ENCODE measurements at places on chromosomes 1 and 21. TPM values are rescaled to one million over a fixed set of nuclear protein-coding genes. Genes with fewer than 3 reads are reported as not detected.
A peak's percentile ranks its signal among the peaks of the same experiment; 100 is the strongest.

DNA sequence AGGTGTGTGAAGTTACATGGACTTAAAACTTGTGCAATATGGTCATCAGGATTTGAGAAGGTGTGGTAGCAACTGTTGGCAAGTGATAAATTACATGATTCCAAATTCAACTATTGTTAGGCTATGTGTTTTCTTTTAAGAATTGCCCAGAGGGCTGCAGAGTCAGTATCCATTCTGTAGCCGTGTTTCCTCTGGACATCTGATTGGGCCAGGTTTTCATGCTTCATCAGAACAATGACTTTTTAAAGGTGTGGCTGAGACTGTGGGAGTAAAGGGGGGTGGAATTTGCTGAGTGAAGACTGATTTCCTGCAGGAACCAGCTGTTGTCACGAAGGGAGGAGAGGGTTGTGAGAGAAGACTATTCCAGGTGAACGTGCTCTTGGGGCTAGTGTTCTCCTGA, 1.7 kb upstream of the HRNR start:
- H3K4me1 ChIP-seq = no peaks in the 10 kb centered on the region
- no peak overlapping the region for H3K27ac ChIP-seq
- peaks cover 58% of the 10 kb centered on the region for H3K27me3 ChIP-seq

- no peak overlapping the region for H3K27ac ChIP-seq
- DNase-seq = no peak
- H3K4me3 ChIP-seq = no peak overlapping the region
- no peaks in the 10 kb centered on the region for H3K4me1 ChIP-seq
- no peaks in the 10 kb centered on the region for H3K27me3 ChIP-seq
Measured at GRCh38 chr1:242065813-242066212, 66.9 kb upstream of the MAP1LC3C start.

- peaks cover 14% of the 10 kb centered on the region for H3K4me1 ChIP-seq
- peaks cover 77% of the 10 kb centered on the region for H3K27me3 ChIP-seq
- no peak overlapping the region for H3K27ac ChIP-seq
- peak; percentile 26 for DNase-seq
- peak overlapping the region; percentile 74 for H3K4me3 ChIP-seq
- peaks cover 21% of the 10 kb centered on the region for H3K36me3 ChIP-seq
Measured at GRCh38 chr1:223364685-223365382, 858 bp upstream of the SUSD4 start.

DNA sequence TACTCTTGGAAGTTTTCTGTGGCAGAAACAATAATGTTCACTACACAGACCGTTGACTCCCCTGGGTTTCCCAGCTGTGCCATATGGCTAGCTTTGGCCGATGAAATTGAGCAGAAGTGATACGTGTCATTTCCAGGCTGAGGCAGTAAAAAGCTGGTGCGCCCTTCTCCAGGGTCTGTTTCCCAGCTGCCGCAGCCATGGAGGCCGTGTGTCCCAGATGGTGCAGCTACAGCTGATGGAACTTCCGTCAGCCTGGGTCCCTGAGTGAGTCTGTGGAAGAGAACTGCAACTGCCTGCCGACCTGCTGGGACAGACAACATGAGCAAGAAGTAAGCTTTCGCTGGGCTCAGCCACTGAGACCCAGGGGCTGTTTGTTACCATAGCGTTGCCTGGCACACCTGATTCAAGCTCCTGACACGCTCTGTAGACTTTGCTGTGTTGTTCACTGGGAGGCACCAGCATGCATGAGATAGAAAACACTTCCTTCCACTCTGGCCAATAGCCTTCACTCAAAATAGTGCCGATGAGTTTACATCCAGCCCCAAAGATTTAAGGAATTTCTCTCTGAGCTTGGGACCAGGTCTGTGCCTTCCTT, 116.3 kb upstream of the SLC25A33 start:
- no peak overlapping the region for H3K27ac ChIP-seq
- no peaks in the 10 kb centered on the region for H3K4me1 ChIP-seq
- no peak overlapping the region for H3K4me3 ChIP-seq

- peaks cover 43% of the 10 kb centered on the region for H3K4me1 ChIP-seq
- DNase-seq = no peak
- H3K4me3 ChIP-seq = no peak overlapping the region
- H3K27me3 ChIP-seq = no peaks in the 10 kb centered on the region
Measured at GRCh38 chr1:215544566-215544965, 22.5 kb upstream of the KCTD3 start.

GRCh38 chr1:154463512-154463990, 38.5 kb upstream of the TDRD10 start:
- H3K27me3 ChIP-seq = no peaks in the 10 kb centered on the region
- peaks cover 8% of the 10 kb centered on the region for H3K4me1 ChIP-seq
- no peak overlapping the region for H3K27ac ChIP-seq
- H3K4me3 ChIP-seq = no peak overlapping the region
- no peak for DNase-seq
- H3K36me3 ChIP-seq = no peaks in the 10 kb centered on the region

GRCh38 chr1:200737647-200738291, 924 bp upstream of the CAMSAP2 start:
- peak overlapping the region; percentile 88 for H3K27ac ChIP-seq
- peaks cover 29% of the 10 kb centered on the region for H3K36me3 ChIP-seq
- peaks cover 20% of the 10 kb centered on the region for H3K4me1 ChIP-seq
- H3K4me3 ChIP-seq = peak overlapping the region; percentile 92

- H3K4me1 ChIP-seq = peaks cover 8% of the 10 kb centered on the region
- peak overlapping the region; percentile 78 for H3K27ac ChIP-seq
- no peaks in the 10 kb centered on the region for H3K27me3 ChIP-seq
- no peak for DNase-seq
Measured at GRCh38 chr1:227730630-227731151, 4.4 kb downstream of the JMJD4 start.

GRCh38 chr1:29835874-29836273, 599.6 kb downstream of the PTPRU start:
- no peaks in the 10 kb centered on the region for H3K36me3 ChIP-seq
- H3K4me3 ChIP-seq = no peak overlapping the region
- H3K27ac ChIP-seq = no peak overlapping the region
- peaks cover 100% of the 10 kb centered on the region for H3K27me3 ChIP-seq
- no peaks in the 10 kb centered on the region for H3K4me1 ChIP-seq
- no peak for DNase-seq

DNA sequence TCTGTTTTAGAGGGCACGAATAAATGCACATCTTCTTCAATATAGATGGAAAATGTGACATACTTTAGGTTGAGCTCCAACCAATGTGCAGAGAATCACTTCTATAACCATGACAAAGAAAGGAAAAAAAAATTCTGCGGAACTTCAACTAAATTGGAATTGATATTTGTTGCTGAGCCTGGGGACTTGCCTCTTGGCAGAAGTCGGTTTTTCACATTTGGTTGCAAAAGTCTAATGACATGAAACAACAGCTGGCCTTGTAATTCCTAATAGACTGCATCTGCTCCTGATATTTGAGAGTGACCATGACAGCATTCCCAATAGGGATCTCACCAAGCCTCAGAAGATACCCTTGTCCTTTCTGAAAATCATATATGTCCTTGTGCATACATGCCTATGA, 112.8 kb downstream of the PRRX1 start:
- H3K4me1 ChIP-seq = no peaks in the 10 kb centered on the region
- H3K27ac ChIP-seq = no peak overlapping the region
- H3K27me3 ChIP-seq = no peaks in the 10 kb centered on the region
- H3K4me3 ChIP-seq = no peak overlapping the region

- no peak overlapping the region for H3K27ac ChIP-seq
- DNase-seq = no peak
- no peaks in the 10 kb centered on the region for H3K27me3 ChIP-seq
- H3K36me3 ChIP-seq = no peaks in the 10 kb centered on the region
Measured at GRCh38 chr1:235873045-235873444, 6.3 kb upstream of the LYST start.

GRCh38 chr1:156394835-156395461, 25.9 kb downstream of the RHBG start:
- H3K4me1 ChIP-seq = peaks cover 20% of the 10 kb centered on the region
- peaks cover 8% of the 10 kb centered on the region for H3K36me3 ChIP-seq
- H3K27me3 ChIP-seq = peaks cover 12% of the 10 kb centered on the region
- DNase-seq = no peak
- no peak overlapping the region for H3K27ac ChIP-seq

- no peaks in the 10 kb centered on the region for H3K36me3 ChIP-seq
- H3K27me3 ChIP-seq = no peaks in the 10 kb centered on the region
- H3K4me3 ChIP-seq = no peak overlapping the region
- DNase-seq = peak; percentile 78
- H3K4me1 ChIP-seq = peaks cover 7% of the 10 kb centered on the region
- peak overlapping the region; percentile 62 for H3K27ac ChIP-seq
Measured at GRCh38 chr1:171913385-171913784, 72.1 kb downstream of the DNM3 start.

GRCh38 chr1:240806200-240806745, 194.3 kb upstream of the GREM2 start:
- no peak overlapping the region for H3K4me3 ChIP-seq
- H3K27ac ChIP-seq = no peak overlapping the region
- no peak for DNase-seq
- peaks cover 16% of the 10 kb centered on the region for H3K4me1 ChIP-seq

GRCh38 chr1:2150801-2151200, 43.8 kb downstream of the FAAP20 start:
- H3K36me3 ChIP-seq = peaks cover 23% of the 10 kb centered on the region
- no peaks in the 10 kb centered on the region for H3K4me1 ChIP-seq
- H3K27ac ChIP-seq = no peak overlapping the region
- no peak for DNase-seq
- no peaks in the 10 kb centered on the region for H3K27me3 ChIP-seq

DNA sequence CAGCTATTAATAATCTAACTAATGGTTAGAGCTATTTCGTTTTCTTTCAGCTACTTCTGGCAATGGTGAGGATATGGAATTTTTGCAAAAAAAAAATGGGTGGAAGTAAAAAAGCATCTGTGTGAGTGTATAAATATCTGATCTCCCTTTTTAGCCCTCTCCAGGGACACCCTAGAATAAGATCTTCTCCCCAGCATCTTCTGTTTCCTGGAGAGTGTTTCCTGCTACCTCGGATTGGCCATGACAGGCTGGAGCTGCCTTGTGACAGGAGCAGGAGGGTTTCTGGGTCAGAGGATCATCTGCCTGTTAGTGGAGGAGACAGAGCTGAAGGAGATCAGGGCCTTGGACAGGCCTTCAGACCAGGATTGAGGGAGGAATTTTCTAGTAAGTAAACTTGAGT, 23.8 kb downstream of the HSD3B2 start:
- H3K4me3 ChIP-seq = no peak overlapping the region
- H3K4me1 ChIP-seq = no peaks in the 10 kb centered on the region
- no peak overlapping the region for H3K27ac ChIP-seq
- peaks cover 69% of the 10 kb centered on the region for H3K27me3 ChIP-seq

DNA sequence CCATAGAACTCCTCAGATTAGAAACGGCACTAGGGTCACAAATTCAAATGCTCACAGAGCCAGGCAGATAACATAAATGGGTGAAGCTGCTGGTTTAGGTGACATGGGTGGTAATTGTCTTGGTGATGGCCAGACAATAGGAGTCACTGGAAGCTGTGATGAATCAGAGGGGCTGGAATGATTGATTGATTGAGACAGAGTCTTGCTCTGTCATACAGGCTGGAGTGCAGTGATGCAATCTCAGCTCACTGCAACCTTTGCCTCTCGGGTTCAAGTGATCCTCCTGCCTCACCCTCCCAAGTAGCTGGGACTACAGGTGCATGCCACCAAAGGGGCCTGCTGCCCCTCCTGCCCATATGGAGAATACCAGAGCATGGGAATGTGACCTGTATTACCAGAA, 63.0 kb downstream of the HIVEP3 start:
- no peaks in the 10 kb centered on the region for H3K27me3 ChIP-seq
- no peaks in the 10 kb centered on the region for H3K36me3 ChIP-seq
- H3K4me3 ChIP-seq = no peak overlapping the region
- DNase-seq = no peak

GRCh38 chr1:167667536-167667935, 37.5 kb downstream of the RCSD1 start:
- DNase-seq = no peak
- H3K4me3 ChIP-seq = no peak overlapping the region
- H3K36me3 ChIP-seq = no peaks in the 10 kb centered on the region
- no peak overlapping the region for H3K27ac ChIP-seq
- H3K4me1 ChIP-seq = no peaks in the 10 kb centered on the region

GRCh38 chr1:33872275-33872674, 8.4 kb downstream of the HMGB4 start:
- H3K27me3 ChIP-seq = no peaks in the 10 kb centered on the region
- DNase-seq = no peak
- no peaks in the 10 kb centered on the region for H3K4me1 ChIP-seq
- no peaks in the 10 kb centered on the region for H3K36me3 ChIP-seq
- no peak overlapping the region for H3K27ac ChIP-seq
- no peak overlapping the region for H3K4me3 ChIP-seq

DNA sequence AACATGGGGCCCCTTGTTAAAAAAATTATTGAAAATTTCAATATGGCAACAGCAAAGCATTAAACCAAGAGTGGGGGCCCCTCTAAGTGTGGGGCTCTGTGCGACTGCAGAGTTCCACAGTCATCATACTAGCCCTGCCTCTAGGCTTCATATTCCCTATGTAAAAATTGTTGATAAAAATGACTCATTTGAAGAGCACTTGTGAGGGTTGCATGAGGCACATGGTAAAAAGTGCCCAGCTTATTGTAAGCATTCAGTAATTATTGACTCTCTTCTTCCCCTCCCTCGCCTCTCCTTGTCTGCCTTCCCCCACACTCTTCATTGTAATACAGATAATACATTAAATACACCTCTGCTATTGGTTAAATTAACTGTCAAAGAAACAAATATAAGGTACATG, 86.7 kb upstream of the PTBP2 start:
- H3K36me3 ChIP-seq = no peaks in the 10 kb centered on the region
- H3K27ac ChIP-seq = no peak overlapping the region
- no peaks in the 10 kb centered on the region for H3K27me3 ChIP-seq
- DNase-seq = no peak

DNA sequence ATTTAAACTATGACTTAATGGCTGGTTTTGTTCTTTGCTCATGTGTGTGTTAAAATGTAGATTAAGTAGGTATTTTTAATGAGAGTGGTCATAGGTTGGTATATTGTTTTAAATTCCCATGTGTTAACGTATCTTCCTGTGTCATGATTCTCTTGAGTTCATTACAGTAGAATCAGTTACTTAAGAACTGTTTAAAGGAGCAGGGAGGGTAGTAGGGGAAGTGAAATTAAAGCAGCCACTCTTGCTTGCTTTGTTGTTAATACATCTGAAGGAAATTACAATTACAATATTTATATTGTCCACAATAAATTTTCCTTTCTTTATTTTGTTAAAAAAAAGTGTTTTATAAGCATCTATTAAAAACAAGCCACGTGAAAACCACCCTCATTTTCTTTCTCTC, 119.2 kb upstream of the KIAA1614 start:
- no peaks in the 10 kb centered on the region for H3K4me1 ChIP-seq
- no peak overlapping the region for H3K4me3 ChIP-seq
- H3K36me3 ChIP-seq = no peaks in the 10 kb centered on the region
- H3K27me3 ChIP-seq = no peaks in the 10 kb centered on the region

- DNase-seq = no peak
- H3K4me1 ChIP-seq = peaks cover 8% of the 10 kb centered on the region
- H3K36me3 ChIP-seq = peaks cover 5% of the 10 kb centered on the region
- no peak overlapping the region for H3K27ac ChIP-seq
Measured at GRCh38 chr1:160753594-160753993, 14.5 kb downstream of the SLAMF7 start.

GRCh38 chr1:236875975-236876374, 80.9 kb downstream of the MTR start:
- H3K27me3 ChIP-seq = no peaks in the 10 kb centered on the region
- H3K36me3 ChIP-seq = no peaks in the 10 kb centered on the region
- no peak for DNase-seq
- H3K4me3 ChIP-seq = no peak overlapping the region
- no peak overlapping the region for H3K27ac ChIP-seq

The PLA2G2C gene
- total RNA-seq = not detected

The CELSR2 gene
- 5.3 TPM for total RNA-seq

The LCE7A gene
- not detected for total RNA-seq

The UMODL1 gene
- 0.22 TPM for total RNA-seq

The USH2A gene
- total RNA-seq = not detected

The VAMP4 gene
- 7.4 TPM for total RNA-seq

All from Calu3 (cell line).